ENCODE measurements at places on chromosomes 6 and 20.

DNA sequence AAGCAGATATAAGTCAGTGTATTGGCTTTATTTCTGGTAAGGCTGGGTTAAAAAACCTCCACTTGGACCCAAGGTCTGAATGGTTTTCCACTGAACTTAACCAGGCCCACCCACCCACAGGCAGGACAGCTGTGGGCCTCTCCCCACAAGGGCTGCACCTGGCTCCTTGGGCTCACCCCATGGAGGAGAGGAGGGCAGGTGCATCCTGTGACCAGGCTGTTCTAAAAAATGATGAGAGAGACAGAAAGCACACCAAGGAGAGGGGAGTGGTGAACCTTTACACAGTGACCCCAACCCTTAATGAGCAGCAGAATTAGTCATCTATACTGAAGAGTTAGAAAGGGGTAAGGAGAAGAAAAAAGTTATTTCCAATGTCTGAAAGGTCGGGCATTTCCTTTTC is 34.5 kb upstream of the DUSP22 start:
- no peak for DNase-seq

GRCh38 chr20:59598625-59599310 is 5.6 kb upstream of the PHACTR3 start:
- no peak for DNase-seq

- no peak for DNase-seq
Observed at GRCh38 chr20:37179683-37180524, 556 bp upstream of the MROH8 start.

GRCh38 chr20:37816726-37817125 is 86.2 kb upstream of the VSTM2L start:
- DNase-seq: no peak

DNA sequence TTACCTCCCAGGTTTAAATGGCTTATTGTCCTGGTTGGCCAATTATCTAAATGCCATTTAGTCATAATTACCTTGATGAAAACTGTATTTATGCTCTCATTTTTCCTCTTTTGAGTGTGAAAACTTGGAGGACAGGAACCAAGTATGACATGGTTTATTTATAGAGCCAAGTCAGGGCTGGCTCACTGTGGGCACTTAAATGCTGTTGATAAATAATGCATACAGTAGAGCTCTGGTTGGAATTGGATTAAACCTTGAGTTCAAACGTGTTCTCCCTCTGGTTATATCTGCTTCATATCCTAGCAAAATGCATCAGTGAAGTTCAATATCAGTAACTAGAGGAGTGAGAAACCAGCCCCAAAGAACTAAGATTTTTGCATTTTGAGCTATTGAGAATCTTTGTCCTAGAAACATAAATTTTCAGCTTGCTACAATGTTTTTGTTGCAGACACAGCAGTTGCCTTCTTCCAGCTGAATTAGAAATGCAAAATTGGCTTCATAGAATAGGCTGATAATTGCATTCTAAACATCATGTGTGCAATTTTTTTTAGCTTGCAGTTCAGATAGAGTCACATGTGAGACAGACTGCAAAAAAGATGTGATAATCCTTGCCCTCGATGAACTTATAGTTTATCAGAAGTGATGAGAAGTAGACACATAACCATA is 255.8 kb downstream of the BTBD3 start:
- DNase-seq: peak; percentile 53

DNA sequence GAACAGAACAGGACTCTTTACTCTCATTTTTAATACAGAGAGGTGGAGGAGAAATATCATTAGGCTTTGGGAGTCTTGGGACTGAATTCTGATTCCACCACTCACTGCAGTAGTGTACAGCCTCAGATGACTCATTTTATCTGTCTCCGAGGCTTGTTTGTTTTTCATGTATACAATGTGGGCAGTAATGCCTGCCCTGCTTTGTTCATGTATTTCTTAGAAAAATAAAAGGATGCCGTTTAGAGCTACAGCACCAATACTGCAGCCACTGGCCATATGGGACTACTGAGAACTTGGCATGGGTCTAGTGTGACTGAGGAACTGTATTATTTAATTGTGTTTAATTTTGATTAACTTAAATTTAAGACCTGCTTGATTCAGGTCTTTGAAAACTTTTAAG is 41.2 kb upstream of the JAG1 start:
- no peak for DNase-seq

DNA sequence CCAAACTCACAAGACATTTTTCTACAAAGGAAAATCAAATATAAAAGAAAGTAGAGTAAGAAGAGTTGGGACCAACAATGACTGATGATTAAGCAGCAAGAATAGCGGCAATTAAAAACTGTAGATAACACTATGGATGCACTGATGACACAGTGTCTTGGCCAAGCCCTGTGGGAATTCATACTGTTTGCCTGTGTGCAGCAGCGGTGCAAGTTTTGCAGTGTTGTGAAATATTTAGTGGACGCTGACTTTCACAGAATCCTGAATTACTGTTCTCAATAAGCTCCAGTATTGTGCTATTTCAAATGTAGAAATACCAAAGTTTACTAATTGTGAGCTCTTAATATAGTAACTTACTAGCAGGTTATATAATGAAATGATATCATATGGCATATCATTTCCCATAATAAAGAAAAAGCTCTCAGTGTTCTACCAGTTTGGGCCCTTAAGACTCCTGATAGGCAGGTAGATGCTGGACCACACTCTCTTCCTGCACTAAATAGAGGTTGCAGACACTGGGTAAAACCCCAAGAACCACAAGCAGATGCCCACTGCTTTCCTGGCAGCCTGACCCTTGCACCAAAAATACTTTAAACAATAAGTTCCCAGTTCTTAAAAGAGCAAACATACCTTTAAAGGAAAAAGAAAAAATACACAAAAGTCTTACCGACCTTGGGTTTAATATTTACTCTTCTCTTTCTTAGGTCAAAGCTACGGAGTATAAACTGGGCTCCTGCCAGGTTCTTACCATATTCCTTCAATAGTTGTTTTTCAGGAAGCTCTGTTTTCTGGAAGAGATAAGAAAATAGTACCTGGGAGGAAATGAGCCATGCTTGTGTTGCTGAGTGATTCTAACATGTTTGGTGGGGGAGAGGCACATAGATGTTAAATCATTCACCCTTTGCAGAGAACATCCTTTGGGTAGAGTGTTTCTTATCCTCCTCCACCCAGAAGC is 41.6 kb downstream of the ANKEF1 start:
- no peak for DNase-seq

DNA sequence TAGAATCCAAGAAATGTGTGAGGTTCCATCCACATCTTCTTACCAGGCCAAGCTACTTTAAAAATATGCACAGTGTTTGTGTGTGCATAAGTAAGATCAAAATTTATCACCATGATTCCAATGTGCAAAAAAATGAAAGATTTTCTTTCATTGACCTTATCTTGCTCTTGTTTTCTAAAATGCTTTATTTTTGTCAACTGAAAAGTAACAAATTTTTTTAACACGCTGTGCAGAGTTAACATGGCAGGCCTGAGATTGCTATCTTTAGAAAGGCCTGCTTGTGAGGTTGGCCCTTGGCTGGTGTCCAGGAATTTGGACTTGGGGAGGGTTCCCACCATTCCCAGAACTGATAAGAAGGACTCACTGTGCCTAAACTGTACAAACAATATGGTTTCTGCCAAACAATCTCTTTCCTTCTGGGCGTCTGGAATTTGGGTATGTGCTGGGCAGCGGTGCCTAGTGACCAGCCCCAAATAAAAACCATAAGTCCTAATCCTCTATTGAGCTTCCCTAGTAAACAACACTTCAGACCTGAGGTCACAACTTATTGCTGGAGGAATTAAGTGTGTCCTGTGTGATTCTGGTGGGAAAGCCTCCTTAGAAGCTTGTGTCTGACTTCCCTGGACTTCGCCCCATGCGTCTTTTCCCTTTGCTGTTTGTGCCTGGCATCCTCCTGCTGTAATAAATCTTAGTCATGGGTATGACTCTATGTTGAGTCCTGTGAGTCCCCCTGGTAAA is 19.8 kb upstream of the MYLIP start:
- DNase-seq: no peak

GRCh38 chr6:42791706-42792320 is 10.0 kb downstream of the BICRAL start:
- no peak for DNase-seq

GRCh38 chr6:115969930-115970273 is 90.8 kb downstream of the FRK start:
- DNase-seq: no peak

DNA sequence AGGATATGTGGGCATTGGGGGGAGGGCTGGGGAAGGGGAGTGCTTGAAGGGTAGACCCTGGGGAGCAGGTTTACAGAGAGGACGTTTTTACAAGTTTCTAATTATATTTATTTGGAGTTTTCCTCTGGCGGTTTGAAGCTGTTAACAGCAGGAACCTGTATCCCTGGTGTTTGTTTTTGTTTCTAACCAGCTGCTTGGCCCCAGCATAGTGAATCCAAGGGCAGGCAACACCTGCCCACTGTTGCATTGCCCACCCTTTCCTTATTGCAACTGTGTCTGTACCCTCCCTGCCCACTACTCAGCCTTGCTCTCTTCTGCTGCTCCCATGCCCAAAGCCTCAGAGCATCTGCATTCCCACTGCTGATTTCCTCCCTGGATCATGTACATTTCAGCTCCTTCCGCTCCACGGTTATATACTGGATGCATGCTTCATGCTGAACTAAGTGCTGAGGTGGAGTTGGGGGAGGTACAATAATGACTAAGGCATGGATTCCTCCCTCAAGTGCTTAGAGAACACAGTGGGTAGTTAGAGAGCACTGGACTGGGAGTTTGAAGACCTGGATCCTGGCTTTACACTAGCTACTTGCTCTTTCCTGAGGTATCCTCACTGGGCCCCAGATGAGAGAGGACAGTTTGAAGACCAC is 6.0 kb downstream of the SCUBE3 start:
- DNase-seq: no peak

DNA sequence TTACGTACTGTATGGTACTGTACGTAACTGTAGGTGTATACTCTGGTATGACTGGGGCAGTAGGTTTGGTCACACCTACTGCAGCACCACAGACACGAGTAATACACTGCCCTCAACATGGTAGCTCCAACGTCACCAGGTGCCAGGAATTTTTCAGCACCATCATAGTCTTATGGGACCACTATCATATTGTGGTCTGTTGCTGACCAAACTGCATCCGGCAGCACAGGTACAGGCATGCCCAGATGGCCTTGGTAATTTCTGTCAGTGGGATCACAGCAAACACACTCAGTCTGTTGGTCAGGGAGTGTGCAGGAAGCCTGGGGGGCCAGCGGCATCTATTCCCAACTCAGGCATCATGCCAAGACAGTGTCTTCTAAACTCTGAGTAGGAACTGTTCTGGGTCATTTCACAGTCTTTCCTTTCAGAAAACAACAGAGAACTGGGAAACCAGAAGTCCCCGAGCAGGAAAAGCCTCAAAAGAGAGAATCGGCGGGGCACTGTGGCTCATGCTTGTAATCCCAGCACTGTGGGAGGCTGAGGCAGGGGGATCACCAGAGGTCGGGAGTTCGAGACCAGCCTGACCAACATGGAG is 5.8 kb downstream of the YTHDF1 start:
- no peak for DNase-seq

GRCh38 chr6:121730616-121731015 is 295.2 kb downstream of the GJA1 start:
- no peak for DNase-seq

DNA sequence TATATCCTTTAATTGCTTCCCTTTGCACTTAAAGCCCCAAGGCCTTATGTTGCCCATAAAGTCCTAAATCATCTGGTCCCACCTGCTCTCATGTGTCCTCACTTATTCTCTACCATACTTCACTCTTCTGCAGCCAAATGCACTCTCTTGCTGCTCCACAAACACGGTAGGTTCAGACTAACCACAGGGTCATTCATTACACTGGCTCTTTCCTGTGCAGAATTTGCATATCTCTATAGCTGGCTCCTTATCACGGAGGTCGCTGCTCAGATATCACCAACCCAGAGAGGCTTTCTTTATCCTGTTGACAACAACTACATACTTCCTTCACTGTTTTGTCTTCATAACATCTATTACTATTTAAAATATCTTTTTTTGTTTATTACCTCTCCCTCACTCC is 86.8 kb downstream of the MOXD1 start:
- no peak for DNase-seq

GRCh38 chr20:34150306-34151000 is 38.4 kb upstream of the EIF2S2 start:
- no peak for DNase-seq

GRCh38 chr6:131862476-131862875 is 54.7 kb downstream of the ENPP1 start:
- no peak for DNase-seq

GRCh38 chr6:47859175-47859574 is 77.3 kb downstream of the OPN5 start:
- DNase-seq: no peak

DNA sequence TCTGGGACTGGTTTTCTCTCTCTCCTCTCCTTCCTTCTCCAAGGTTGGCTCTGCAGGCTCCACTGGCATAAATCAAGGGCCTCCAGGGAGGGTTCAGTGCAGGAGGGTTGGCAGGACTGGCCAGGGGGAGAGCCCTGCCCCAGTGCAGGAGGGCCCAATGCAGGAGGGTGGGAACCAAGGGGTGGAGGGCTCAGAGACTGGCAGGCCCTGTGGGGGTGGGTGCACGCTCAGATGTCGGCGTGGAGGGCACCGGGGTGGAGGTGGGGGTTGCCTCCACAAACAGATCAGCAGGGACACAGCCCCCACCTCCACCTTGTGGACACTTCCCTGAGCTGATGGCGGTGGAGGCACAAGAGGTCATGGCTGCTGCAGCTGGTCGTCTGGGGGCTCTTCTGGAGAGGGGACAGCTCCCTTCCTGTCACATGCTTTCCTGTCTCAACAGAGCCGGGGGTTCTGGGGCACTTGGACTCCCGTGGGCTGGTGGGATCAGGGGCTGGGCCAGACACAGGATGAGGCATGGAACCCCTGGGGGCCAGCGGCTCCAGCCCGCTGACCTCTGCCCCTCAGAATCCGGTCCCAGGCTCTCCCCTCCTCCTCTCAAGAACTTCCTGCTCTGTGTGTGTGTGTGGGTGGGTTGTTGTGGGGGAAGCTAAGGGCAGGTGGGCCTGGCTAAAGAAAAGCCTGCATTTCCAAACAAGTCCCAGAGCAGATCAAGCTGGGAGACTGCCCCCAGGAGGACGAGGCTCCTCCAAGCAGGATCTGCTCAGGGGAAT is 2.7 kb upstream of the ABHD16B start:
- no peak for DNase-seq

- peak; percentile 16 for DNase-seq
Observed at GRCh38 chr20:8721098-8721497, 347.8 kb upstream of the PLCB4 start.

- DNase-seq: no peak
Observed at GRCh38 chr20:32582659-32583580, 2.2 kb downstream of the NOL4L start.
